ENCODE measurements at places on chromosomes 7 and 10.

DNA sequence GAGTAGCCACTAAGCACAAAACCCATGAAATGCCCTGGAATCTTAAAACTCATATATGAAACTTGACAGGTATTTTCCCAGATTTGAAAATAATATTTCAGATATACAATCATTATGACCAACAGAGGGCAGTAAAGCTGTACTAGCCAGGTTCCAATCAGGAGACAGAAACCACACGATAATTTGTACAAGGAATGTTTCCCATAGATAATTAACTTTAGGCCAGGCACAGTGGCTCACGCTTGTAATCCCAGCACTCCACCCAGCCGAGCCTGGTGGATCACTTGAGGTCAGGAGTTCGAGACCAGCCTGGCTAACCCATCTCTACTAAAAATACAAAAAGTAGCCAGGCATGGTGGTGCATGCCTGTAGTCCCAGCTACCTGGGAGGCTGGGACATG lies 31.0 kb upstream of the NUB1 start:
- no peak for DNase-seq

DNA sequence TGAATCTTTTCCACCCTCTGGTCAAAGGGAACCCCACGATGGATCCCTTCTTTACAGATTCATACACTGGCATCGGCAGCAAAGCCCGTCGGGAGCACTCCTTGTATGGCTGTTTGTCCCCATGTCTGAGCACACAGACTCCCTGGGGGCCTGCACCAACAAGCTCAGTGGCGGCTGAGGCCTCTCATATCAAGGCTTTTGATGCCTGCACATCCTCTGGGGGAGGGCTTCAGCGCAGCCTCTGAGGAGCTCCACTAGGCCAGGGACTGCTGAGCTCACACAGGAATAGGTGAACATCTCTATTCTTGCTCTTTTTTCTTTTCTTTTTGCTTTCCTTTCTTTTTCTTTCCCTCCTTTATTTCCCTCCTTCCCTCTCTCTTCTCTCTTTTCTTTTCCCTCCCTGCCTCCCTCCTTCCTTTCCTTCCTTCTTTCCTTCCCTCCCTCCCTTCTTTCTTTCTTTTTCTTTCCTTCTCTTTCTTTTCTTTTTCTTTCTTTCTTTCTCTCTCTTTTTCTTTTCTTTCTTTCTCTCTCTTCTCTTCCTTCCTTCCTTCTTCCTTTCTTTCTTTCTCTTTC lies 174.6 kb downstream of the CCDC3 start:
- DNase-seq: no peak

- no peak for DNase-seq
These were observed 115.3 kb downstream of the HIBADH start for GRCh38 chr7:27547401-27547800.

- DNase-seq: no peak
These were observed 300.8 kb downstream of the PARD3 start for GRCh38 chr10:34514290-34514689.

DNA sequence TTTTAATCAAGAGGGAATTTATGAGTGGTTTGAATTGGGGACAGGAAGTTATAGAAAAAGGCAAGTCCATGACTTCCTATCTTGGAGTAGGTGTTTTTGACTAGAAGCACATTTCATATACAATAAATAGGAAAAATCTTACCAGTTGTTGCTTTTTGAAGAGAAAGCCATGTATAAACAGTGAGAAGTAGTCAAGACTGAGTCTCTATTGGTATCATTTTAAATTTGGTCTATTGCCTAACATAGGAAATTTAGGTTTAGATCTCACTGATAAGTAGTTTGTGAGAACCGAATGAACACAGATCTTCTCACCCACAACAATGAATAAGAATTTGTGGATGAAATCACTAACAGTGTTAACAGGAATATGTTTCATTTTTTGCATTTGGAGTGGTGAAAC lies 387.2 kb downstream of the BBS9 start:
- no peak for DNase-seq

GRCh38 chr7:117562759-117563158 lies 82.9 kb downstream of the CFTR start:
- DNase-seq: no peak

- no peak for DNase-seq
These were observed 8.8 kb downstream of the ARID5B start for GRCh38 chr10:61910226-61910805.

GRCh38 chr7:35314354-35314753 lies 60.5 kb upstream of the TBX20 start:
- no peak for DNase-seq

- no peak for DNase-seq
These were observed 27.9 kb downstream of the TARP start for GRCh38 chr7:38245409-38245977.

DNA sequence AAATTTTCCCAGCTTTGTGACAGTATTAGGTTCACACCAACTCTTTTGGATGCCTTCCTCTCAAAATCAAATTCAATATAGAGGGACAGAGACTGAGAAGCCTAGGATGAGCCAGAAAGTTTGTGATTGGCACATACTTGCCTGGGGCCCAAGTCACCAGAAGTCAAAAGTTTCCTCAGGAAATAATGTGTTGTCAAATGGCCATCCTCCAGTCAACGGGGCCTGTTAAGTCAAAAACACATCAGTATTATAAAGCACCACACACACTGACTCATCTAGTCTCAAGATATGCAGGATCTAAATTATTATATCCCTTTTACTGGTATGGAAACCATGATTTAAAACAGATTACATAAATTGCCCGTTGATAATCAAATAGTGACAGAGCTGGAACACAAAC lies 158.1 kb downstream of the AHR start:
- DNase-seq: no peak

DNA sequence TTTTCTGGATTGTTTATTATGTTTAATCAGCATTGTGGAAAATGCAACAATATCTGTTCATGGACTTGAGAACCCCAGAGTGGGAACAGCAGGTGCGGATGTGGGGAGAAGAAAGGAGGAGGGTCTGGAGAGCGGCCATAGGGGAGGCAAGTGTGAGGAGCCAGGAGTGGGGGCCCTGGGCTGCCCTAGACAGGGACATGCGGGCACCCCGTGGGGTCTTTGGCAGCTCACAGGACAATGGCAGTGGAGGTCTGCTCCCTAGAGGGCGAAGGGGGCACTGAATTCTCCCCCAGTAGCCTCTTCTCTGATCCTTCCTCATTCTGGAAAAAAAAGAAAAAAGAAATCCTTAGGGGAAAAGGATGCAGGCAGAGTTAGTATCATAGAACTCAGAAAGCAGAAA lies 8.9 kb downstream of the TMEM176B start:
- no peak for DNase-seq

- DNase-seq: no peak
These were observed 79.1 kb downstream of the VTI1A start for GRCh38 chr10:112526139-112526538.

- DNase-seq: no peak
These were observed 79.4 kb upstream of the PRKAR2B start for GRCh38 chr7:106965108-106965507.

Data from stimulated activated CD4-positive, alpha-beta T cell treated with anti-CD3 and anti-CD28 coated beads, Interleukin-12 subunit alpha, Interleukin-12 subunit beta, amount 100 ng/mL, for 24 hours (primary cell).